Activated CD8-positive, alpha-beta memory T cell treated with anti-CD3 and anti-CD28 coated beads for 48 hours (primary cell): ENCODE measurements at places on chromosomes 13 and 19.

DNA sequence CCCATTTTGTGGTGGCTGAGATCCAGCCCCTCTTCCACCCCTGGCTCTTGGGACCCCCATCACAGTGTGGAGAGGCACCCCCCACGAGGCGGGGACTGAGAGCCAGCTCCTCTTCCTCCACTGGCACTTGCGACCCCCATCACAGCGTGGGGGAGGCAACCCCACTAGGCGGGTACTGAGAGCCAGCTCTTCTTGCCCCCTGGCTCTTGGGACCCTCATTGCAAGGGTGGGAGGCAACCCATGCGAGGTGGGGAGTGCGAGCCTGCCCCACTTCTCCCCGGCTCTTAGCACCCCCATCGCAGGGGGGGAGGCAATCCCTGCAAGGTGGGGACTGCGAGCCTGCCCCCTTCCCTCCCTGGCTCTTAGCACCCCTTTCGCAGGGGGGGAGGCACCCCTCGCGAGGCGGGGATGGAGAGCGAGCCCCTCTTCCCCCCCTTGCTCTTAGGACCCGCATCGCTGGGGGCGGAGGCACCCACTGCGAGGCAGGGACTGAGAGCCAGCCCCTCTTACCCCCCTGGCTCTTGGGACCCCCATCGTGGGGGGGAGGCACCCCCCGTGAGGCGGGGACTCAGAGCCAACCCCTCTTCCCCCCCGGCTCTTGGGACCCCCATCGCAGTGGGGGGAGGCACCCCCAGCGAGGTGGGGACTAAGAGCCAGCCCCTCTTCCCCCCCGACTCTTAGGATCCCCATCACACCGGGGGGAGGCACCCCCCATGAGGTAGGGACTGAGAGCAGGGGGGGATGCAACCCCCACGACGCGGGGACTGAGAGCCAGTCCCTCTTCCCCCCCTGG lies 364.6 kb upstream of the SPRY2 start:
- no peak for DNase-seq

- DNase-seq, result no peak
Observed at GRCh38 chr13:110261166-110262081, 45.5 kb downstream of the COL4A1 start.

DNA sequence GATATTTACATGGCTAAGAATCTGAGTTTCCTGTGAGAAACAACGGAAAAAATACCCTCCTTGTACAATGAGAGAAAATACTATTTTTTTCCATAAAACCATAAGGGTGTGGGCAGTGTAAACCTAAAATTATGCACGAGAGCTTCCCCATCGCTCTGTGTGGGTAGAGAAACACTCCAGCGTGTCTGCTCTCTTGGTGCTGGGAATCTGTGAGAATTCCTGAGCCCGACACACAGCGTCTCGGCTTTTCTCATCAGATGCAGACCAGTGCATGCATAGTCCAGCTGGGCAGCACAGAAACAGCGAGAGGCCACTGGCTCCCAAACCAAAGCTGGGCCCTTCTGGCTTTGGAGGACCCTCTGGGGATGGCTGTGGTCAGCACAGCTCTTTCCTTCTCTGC lies 12.0 kb downstream of the PLPP2 start:
- no peak for DNase-seq

DNA sequence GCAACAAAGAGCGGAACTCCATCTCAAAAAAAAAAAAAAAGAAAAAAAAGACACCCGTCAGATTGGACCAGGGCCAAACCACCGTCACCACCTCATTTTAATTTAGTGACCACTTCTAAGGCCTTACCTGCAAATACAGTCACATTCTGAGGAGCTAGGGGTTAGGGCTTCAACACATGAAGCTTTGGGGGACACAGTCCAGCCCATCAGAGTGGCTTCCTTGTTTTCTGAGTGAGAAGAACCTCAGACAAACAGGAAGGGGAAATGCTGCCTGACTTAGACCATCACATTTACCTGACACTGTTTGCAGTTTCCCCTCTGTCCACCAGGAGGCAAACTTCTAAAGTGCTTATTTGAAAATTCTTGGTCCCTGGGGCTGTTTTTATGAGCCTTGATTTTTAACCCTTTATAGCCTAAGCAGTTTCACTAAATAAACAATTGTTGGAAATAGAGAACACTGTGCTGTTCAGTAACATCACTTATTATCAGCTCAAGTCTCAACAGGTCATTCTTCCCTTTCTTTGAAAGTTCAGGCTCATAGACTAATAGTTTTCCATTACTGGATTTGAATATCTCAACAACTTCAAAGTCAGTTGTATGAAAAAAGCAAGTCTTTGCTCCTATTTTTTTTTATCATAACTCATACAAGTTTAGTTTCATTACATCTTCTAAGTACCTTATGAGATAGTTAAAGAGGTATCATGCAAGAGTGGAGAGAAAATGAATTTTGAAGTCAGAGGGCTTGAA lies 74.9 kb upstream of the WASF3 start:
- no peak for DNase-seq

- no peak for DNase-seq
Observed at GRCh38 chr19:45200568-45200967, 22.0 kb downstream of the BLOC1S3 start.

- DNase-seq, result no peak
Observed at GRCh38 chr13:42110410-42111155, 62.1 kb downstream of the DGKH start.

DNA sequence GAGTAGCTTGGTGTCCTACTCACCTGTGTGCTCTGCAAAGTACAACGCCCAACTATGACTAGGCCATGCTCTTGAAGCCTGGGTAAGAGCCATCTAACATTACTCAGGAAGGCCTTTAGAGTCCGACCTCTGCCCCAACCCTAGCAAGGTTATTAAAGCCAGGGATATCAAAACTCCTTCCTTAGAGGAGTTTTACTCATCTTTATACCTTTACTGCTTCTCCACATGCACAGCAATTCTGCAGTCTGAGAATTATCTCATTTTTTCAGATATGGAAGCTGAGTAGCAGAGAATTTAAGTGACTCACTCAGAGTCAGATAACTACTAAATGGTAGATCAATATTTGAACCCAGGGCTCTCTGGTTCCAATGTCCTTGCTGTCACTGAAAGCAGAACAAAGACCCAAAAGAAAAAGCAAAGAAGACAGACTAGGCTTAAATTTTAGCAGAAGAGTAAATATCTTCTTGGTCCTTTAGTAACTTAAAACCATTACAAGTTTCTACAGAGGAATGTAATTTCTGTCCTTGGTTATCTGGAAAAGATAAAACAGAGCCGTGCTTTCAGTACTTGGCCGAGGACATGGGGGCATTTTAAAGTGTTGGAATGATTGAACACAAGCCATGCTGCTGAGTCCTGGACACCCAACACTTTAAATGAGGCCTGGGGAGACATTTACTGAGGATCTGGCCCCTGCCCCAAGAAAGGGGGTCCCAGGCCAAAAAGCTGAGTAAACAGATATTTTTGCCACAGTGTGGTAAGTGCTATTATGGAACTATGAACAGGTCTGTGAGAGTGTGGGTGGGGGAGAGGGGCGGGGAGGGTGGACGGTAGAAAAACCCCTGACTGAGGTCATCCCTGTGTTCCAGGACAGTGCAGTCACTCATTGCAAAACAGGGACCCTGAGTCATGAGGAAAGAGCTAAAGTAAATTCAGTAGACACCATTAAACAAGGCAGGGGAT lies 18.4 kb upstream of the KPNA3 start:
- DNase-seq, result no peak

- DNase-seq, result no peak
Observed at GRCh38 chr13:46178143-46178542, 3.8 kb downstream of the LCP1 start.

DNA sequence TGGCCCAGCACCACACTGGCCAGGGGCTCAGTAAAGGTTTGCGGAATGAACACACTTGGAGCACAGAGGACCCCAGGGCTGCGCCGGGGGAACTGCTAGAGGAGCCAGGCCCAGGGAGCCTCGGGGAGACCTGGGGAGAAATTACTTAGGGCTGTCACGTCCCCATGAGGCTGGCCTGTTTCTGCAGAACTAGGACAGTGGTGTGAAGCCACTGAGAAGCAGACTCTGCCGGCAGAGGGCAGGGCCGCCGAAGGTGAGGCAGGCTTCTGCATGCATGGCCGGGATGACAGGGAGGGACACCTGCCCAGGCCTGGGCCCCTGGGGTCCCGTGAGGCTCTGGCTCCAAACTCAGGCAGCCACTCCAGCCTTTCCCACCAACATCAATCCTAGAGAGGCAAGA lies 26.4 kb downstream of the ELAVL1 start:
- no peak for DNase-seq

GRCh38 chr13:32610977-32611376 lies 24.7 kb downstream of the PDS5B start:
- DNase-seq, result no peak

DNA sequence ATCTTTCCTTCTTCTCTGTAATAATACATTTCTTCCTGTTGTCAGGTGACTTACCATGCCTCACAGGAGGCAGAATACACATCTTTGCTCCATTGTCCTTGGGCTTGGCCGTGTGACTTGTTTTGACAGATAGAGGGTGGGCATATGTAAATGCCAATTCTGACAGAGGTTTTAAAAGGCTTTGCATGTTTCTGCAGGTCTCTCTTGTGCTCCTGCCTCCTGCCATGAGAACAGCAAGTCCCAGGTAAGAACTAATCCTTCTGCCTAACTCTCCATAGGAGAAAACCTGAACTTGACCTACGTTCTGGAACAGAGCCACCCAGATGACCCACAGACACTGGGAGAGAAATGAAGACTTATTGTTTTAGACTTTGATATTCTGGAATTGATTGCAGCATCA lies 88.7 kb upstream of the TNFSF11 start:
- DNase-seq, result no peak

GRCh38 chr13:36630181-36630803 lies 43.5 kb upstream of the SERTM1 start:
- no peak for DNase-seq

- DNase-seq, result no peak
Observed at GRCh38 chr13:113220141-113220598, 10.8 kb downstream of the CUL4A start.

DNA sequence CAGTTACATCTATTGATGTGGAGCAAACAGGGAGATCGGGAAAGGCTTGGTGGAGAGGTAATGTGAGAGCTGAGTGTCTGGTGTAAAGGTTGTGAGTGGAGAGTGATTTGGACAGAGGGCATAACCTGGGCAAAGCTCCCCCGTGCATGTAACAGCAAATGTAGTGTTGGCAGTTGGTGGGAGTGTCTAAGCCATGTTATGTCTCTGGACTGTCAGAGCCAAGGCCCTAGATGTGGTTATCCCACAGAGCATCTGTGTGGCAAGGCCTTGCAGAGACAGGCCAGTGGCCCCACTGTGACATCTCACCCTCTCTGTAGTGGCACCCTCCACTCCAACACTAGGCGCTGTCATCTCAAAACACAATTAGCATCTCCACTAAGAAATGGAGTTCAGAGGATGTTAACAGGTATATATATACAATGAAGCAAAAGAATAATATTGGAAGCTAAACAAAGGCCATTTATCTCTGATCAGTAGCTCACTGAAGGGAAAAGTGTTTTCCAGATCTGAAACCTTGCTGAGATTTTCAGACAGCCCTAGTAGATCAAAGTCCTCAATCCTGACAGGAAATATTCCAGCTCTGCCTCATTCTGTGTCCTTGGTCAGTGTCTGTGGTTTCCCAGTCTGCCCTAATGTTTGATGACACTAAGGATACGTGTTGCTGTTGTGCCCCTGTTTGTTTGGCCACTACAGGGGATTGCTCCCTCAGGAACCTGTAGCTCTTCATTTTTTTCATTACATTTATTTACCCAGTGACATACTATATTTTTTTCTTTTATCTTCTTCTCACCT lies 20.2 kb downstream of the POLR1D start:
- no peak for DNase-seq

- no peak for DNase-seq
Observed at GRCh38 chr19:2455851-2456570, 748 bp downstream of the LMNB2 start.

- no peak for DNase-seq
Observed at GRCh38 chr13:48862572-48862971, 113.1 kb upstream of the FNDC3A start.

DNA sequence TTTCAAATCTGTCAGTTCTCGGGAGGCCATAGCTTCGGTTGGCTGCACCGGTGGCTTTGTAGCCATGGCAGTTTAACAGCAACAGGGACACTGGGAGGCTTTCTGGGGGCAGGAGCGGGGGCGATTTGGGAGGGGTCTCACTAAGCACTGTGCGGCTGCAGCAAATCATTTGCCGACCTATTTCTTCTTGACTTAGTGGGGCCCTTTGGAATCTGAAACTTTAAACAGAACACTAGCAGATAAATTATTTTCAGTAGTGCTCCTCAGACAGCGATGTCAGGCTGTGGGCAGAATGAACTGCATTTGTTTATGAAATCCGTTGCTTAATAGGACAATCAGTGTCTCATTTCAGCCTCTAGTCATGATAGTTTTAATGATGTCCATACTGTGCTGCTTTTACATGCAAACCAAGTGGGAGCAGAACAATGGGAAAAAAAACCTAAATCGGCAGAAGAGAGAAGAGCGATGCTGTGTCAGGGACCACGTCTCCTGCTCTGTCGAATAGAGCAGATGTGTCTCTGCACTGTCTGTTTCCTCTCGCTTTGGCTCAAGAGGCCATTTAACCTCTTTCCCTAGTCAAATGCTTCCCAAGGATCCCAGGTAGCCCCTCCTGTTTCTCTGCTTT lies 211.9 kb downstream of the OLFM4 start:
- no peak for DNase-seq

DNA sequence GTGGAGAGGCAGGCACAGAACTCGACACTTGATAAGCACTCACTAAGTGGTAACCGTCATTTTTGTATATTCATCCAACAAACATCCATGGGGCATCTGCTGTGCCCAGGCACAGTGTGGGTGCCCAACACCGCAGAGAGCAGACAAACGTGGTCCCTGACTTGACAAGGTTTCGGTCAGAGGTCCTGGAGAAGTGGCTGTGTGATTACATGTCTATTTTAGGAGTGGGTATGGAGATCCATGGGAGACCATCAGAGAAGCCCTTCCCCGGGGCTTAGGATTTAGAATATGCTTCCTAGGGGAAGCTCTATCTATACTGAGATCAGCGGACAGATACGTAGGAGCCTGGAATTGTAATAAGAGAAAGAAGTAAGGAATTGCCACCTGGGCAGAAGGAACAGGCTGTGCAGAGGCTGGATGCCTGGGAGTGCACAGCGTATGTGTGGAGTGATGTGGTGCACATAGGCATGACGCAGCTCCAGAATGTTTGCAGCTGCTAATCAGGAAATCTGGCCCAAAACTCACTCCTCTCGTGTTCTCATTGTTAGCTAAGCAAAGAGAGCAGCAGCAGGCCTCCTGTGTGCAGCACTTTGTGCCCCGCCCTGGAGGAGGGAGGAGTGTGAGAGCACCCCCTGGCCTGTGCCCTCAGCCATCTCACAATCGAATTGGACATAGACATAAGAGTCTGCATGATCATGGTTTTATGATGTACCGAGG lies 23.0 kb upstream of the IRS2 start:
- no peak for DNase-seq

GRCh38 chr13:51621602-51622001 lies 37.3 kb downstream of the WDFY2 start:
- no peak for DNase-seq

DNA sequence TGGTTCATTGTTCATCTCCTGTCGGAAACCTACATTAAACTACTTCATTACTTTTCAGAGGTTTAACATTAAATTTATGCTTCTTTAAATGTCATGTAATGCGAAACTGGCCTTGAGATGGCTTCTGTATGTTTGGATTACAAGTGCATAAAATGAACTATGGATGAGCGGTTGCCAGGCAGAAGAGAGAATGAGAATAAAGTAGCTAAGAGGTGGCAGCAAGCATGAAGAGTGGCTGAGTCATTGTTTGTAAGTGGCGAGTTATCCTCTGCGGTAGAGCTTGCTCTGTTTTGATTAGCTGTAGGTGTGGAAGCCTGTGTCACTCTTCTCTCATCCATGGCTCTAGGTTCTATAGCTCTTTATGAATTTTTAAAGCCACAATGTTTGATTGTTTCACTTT lies 1139.6 kb upstream of the PCDH9 start:
- no peak for DNase-seq

- no peak for DNase-seq
Observed at GRCh38 chr13:41622432-41623429, 165.4 kb downstream of the RGCC start.
